ENCODE measurements at places on chromosomes 11 and 22.

- DNase-seq, result peak; percentile 44
These were observed 17.9 kb downstream of the ARHGEF12 start for GRCh38 chr11:120354068-120354467.

- DNase-seq, result peak; percentile 76
These were observed 65.8 kb upstream of the WNT7B start for GRCh38 chr22:46042786-46043185.

DNA sequence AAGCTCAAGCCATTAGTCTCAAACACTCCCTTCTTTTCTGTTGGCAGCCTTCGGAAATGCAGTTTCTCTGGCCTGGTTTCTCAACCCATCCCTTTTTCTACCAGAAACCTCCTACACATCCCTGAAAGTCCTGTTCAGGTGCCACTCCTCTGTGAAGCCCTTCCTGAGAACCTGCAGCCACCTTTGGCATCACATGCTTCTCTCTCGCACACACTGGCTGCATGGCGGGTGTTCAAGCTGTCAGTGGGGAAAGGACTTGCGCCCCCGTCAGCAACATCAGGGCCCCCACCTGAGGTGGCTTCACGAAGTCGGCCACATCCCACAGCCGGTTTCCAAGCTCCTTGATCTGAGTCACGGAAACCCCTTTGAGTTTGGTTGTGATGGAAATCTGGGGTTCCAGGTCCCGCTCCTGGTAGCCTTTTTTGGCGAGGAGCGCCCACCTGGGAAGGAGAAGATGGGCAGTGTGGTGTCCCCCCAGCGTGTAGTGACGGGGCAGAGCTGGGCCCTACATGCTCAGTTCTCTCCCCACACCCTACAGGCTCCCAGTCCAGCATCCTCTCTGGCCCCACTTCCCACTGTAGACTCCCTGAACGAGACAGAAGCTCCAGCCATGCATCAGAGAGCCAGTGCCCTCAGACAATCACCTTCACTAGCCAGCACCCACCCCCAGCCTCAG, 1.7 kb upstream of the LRRC74B start:
- DNase-seq, result no peak

- no peak for DNase-seq
These were observed 145.8 kb downstream of the APOL5 start for GRCh38 chr22:35863432-35863831.

DNA sequence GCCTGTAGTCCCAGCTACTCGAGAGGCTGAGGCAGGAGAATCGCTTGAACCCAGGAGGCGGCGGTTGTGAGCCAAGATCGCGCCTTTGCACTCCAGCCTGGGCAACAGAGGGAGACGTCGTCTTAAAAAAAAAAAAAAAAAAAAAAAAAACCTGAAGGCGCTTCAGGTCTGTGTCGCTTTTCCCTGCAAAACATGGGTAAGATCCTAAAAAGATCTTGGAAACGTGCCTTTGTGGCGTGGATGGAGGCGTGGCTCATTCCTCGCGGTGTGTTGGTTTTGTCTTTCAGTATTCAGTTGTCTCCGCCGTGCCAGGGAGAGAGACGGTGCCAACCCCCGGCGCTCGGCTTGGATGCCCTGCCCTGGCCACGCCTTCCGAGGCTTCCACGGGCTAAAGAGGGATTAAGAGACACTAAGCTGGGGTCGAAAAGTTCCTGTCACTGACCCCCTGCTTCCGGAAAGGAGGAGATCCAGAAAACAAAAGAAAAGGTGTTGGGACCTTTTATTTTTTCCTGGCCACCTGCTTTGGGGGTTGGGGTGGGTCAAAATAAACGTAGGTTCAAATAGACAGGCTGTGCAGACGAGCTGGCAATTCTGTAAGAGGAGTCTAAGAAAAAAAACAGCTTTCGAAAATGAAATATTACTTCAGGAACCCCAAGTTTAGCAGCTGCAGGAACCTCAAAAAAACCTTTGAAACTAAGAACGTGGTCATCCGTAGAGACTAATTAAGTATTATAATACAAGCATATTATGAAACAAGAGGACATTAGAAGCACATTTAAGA, 1.1 kb upstream of the SLC35F2 start:
- peak; percentile 14 for DNase-seq

DNA sequence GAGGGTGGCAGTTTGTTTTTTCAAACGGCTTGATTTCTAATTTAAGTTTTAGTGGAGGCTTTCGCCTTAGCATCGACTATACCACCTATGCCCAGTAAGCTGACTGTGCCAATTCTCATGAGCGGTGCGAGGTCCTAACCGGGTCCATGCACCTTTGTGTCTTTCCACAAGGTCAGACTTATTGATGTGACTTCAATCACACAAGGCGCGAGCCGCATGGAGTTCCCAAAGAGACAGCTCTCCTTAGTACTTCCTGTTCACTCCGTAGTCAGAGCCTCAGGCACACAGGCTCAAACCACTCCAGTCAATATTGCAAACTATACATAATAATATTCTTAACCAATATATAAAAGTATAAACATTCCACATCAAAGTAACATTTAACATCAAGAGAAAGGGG, 18.2 kb downstream of the ST14 start:
- no peak for DNase-seq

DNA sequence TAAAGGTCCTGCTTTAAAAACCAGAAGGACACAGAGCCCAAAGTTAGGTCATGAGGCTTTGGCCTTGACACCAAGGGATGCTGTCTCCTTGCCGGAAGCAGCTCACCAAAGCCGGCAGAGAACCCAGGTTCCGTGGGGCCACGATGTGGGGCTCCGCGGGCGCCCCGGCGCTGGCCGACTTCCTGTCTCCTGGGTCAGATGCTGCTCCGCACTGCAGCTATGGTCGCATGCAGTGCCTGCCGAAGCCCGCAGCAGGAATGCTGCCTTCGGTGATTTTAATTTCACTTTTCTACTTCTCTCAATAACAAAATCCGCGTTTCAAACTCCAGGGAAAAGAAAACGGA, 454 bp upstream of the OTUB1 start:
- peak; percentile 20 for DNase-seq

GRCh38 chr11:86699040-86699791, 26.8 kb upstream of the ME3 start:
- peak; percentile 48 for DNase-seq

- no peak for DNase-seq
These were observed 46.9 kb downstream of the SMIM38 start for GRCh38 chr11:69202511-69203221.

DNA sequence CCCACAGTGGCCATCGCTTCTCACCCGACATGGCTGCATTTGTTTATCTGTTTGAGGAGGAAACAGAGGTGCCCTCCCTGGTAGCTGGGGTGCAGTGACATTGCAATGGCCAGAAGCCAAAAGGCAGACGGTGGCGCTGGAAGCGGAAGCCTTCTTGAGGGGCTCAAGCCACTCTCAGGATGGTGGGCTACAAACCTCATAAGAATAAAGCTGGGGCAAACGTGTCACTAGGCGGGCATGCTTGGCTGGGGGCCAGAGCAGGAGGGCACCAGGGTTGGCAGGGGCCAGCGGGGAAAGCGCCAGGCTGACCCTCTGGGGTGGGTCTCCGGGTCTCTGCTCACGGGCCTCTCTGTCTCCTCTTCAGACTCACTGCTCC, 12.6 kb downstream of the TNNT3 start:
- DNase-seq, result no peak

- DNase-seq, result no peak
These were observed 70.5 kb downstream of the FEZ1 start for GRCh38 chr11:125425601-125426000.

DNA sequence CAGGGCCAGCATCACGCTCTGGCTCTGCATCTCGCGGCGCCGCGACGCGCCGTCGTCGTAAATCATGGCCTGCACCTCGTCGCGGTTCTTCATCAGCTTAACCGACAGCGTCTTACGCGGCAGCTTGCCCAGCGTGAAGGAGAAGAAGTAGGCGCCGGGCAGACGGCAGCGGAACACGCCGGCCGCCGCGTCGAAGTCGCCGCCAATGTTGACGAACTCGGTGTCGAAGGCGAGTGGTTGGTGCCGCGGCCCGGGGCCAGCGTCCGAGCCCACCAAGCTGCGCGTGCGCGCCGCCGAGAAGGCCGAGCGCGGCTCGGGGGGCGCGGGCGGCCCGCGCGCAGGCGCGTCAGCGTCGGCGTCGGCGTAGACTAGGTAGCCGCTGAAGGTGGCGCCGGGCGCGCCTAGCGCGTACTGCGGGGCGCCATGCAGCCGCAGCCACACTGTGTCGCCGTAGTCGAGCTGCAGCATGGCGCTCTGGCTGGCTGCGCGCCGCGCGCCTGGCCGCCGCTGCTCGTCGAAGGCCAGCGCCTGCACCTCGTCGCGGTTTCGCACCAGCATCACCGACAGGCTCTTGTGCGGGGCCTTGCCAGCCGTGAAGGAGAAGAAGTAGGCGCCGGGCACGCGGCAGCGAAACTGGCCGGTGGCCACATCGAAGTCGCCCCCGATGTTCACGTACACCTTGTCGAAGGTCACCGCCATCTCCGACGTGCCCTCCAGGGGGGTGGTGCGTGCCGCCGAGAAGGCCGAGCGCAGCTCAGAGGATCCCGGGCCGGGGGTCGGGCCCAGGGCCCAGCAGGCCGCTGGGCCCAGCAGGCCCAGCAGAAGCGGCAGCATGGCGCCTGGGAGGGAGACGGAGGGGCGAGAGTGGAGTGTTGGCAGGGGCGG, 3.7 kb downstream of the FAM180B start:
- DNase-seq, result peak; percentile 52

- no peak for DNase-seq
These were observed 325.7 kb downstream of the SHANK2 start for GRCh38 chr11:70926543-70927201.

- DNase-seq, result no peak
These were observed 97.1 kb downstream of the CWC15 start for GRCh38 chr11:94876222-94876621.

DNA sequence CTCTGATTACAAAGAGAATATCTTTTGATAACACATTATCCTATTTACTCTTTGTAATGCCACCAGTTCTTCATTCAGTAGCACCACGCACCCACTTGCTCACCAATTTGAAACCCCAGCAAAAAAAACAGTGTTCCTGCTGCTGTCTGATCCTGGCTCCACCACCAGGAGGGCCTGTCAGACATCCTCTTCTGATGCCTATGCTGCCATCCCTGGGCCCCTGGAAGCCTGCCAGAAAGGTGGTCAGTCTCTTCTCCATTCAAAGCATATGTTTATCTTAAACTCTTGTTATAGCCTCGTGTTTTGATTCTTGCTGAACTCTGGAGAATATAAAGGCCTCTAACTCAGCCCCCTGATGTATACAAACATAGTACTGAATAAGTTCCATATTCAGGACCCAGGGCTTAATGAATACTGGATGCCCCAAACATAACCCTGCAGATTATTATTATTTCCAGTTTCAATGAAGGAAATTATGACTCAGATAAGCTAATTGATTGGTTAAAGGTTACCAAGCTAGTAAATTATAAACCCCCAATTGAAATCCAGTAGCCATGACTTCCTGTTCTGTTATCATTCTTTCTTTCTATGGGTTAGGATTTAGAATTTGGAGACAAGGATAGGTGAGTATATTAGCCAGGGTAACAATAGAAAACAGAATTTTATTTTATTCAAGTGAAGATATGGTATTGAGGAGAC, 116.7 kb downstream of the NTM start:
- DNase-seq, result no peak

DNA sequence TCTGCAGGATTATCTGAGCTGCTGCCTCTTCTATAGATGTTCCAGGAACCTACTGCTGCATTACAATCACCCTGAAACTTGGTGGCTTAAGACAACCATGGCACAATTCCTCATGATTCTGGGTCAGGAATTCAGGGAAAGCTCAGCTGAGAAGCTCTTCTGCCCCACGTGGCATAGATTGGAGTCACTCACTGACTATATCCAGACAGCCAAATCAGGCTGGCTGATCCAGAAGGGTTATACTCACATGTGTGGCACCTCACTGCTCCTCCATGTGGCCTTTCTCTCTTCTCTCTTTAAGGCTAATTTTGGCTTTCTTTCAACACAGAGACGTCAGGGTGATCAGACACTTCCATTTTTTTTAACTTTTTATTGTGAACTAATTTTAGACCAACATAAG, 125.5 kb downstream of the BBOX1 start:
- DNase-seq, result no peak

Measured in fibroblast of skin of right biceps (primary cell).